ENCODE measurements at places on chromosomes 16 and 17.

DNA sequence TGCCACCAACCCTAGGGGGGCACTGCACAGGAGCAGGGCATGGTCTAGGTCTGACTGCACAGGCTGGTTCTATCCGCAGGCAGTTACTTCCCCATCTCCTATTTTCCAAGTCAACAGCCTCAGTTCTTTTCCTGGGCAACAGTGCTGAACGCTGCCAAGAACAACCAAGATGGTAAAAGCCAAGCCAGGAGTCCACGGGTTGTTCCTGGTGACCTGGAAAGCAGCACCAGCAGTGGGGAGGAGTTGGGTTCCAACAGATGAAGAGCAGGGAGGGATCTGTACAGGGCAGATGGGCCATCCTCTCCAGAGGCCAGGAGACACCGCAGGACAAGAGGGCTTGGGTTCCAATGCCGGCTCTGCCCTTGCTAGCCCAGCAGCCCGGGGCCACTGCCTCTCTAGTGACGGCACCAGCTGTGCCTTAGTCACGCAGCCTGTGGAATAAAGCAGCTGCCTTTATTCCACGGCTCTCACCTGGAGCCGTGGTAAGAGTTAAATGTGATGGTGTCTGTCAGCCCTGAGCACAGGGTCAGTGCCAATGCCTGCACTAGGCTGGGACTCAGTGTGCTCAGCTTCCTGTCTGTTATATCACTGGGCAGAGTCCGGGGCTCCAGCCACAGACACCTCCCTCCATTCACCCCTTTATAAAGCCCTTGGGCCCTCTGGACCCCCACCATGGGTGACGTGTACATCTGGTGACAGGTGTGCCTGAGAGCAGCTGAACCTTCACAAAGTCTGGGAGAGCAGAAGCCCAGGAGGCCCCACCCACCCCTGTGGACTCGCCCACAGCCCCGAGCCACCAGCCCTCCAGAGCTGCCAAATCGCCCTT lies 44.9 kb downstream of the MARF1 start:
- no peak for DNase-seq

DNA sequence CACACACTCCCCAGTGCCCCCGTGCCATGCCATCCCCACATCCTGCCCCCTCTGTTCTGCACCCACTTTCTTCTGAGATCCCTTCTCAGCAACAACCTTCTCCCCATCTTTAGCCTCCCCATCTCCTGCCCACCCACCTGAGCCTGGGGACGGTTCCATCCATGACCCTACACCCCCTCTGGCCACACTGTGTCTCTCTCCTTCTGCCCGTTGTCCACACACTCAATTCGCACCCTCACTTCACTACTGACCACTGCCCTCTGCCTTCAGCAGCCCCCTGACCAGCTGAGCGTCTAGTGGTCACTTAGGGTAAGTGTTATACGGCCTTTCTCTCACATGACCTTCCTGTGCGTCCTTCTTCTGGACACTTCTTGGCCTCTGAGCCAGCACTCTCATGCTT lies 6.1 kb downstream of the ARHGAP27 start:
- DNase-seq = no peak

GRCh38 chr16:24102209-24102660 lies 153.9 kb upstream of the CACNG3 start:
- no peak for DNase-seq

DNA sequence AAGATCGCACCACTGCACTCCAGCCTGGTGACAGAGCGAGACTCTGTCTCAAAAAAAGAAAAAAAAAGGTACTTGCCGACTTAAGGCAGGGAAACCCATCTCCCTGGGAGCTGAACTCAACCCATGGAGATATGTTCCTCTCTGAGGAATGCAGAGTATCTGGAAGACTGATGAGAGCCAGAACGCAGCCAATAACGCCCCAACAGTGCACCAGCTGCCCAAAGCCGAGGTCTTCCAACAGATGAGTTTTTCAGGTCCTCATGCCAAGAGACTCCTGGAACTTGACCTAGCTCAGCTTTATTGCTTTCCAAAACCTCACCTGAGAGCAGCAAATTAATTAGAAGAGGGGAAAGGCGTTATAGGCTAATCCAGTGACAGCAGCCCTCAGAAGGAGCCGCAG lies 9.4 kb downstream of the ELAC2 start:
- DNase-seq = no peak

GRCh38 chr17:57048096-57048495 lies 37.0 kb upstream of the AKAP1 start:
- no peak for DNase-seq

- no peak for DNase-seq
These were observed 781 bp downstream of the RSKR start for GRCh38 chr17:28612936-28613872.

- no peak for DNase-seq
These were observed 14.2 kb upstream of the TMEM11 start for GRCh38 chr17:21228111-21228510.

DNA sequence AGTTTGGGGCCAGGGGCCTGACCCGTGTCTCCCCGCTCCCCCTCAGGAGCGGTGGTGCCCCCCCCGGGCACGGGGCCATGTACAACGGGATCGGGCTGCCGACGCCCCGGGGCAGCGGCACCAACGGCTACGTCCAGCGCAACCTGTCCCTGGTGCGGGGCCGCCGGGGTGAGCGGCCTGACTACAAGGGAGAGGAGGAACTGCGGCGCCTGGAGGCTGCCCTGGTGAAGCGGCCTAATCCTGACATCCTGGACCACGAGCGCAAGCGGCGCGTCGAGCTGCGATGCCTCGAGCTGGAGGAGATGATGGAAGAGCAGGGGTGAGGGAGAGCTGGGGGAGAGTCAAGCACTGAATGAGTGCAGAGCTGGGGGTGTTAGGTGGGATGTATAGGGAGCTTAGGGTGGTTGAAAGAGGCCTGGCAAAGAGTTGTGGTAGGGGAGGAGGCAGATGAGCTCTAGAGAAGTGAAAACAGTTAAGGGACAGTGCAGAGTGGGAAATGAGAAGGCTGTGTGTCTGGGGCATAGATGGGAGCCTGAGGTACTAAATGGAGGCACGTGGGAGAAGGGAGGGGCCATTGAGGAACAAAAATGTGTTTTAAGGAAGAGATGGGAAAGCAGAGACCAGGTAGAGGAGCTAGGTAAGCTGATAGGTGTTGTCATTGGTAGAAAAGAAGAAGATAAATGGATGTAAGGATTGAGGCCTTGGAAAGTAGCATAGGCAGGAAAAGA lies 4.0 kb downstream of the SRRM2 start:
- no peak for DNase-seq

- no peak for DNase-seq
These were observed 35.7 kb downstream of the PECAM1 start for GRCh38 chr17:64354824-64355535.

- no peak for DNase-seq
These were observed 62.6 kb downstream of the PLCG2 start for GRCh38 chr16:81841722-81842121.

DNA sequence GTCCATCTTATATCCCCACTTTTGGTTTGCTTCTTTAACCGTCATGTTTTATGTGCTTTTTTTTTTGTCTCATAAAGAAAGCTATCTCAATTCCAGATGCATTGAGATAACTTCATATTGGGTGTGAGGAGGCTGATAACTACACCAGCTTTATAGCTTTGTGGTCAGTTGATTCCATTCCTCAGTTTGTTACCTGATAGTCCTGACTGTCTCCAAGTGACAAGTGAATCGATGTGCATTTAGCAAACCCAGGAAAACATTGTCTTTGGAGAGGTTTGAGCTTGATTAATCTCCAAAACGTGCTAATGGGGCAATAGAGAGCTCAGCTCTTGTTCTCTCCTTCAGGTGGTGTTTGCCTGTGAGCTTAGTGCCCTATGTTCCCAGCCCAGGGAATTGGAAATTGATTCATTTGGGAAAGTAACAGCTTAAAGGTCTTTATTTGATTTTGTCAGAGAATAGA lies 22.7 kb downstream of the HS3ST3B1 start:
- DNase-seq = no peak

GRCh38 chr16:58040945-58041627 lies 15.5 kb downstream of the MMP15 start:
- no peak for DNase-seq

DNA sequence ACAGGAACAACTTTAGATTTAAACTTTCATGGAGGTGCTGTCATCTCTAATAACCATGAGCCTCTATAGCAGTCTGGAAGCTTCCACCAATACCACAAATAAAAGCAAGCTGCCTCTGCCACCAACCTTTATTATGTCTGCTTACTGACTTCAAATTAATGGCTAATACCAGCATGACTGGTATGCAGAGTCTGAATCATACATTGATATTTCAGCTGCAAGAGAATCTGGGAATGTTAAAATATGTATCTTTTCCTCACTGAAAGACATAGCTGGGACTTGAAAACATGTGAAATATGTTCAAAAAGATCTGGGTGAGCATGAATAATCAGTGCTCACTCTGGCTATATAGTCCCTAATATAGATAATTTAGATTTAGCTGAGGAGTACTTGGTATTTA lies 488.6 kb downstream of the CDH8 start:
- no peak for DNase-seq

- no peak for DNase-seq
These were observed 131.6 kb upstream of the PLCG2 start for GRCh38 chr16:81647527-81647926.

DNA sequence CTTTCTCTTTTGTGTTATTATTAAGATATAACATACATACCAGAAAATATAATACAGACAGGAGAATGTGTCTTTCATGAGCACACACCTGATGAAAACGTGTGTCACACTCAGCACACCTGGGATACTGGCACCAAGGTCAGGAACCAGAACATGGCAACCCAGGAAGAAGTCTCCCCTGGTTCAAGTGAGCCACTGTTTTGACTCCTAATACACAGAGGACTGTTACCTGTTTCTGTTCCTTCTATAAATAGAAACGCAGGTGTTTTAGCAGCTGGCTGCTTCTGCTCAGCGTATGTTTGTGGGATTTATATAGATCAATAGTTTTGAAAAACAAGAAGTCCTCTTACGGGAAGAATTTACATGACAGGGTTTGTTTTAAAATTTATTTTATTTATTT lies 3.5 kb downstream of the SEC14L1 start:
- DNase-seq = no peak

DNA sequence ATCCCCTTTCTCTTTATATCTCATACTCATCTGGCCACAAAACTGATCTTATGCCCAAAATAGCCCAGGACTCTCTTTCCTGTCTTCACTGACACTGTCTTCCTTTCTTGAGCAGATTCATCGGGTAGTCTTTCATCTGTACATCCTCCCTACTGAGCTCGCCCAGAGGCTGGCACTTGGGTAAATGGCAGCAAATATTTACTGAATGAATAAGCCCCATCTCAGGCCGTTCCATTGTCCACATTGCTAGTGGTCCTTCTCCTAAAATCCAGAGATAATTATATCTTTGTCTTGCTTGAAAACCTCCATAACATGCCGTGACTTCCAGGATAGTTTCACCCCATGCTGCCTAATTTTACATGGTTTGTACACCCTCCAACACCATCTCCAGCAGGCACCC lies 158.1 kb upstream of the SDK2 start:
- no peak for DNase-seq

- DNase-seq = no peak
These were observed 119.9 kb upstream of the TMEM97 start for GRCh38 chr17:28199115-28199514.

- no peak for DNase-seq
These were observed 5.1 kb downstream of the TSPOAP1 start for GRCh38 chr17:58323366-58324055.

DNA sequence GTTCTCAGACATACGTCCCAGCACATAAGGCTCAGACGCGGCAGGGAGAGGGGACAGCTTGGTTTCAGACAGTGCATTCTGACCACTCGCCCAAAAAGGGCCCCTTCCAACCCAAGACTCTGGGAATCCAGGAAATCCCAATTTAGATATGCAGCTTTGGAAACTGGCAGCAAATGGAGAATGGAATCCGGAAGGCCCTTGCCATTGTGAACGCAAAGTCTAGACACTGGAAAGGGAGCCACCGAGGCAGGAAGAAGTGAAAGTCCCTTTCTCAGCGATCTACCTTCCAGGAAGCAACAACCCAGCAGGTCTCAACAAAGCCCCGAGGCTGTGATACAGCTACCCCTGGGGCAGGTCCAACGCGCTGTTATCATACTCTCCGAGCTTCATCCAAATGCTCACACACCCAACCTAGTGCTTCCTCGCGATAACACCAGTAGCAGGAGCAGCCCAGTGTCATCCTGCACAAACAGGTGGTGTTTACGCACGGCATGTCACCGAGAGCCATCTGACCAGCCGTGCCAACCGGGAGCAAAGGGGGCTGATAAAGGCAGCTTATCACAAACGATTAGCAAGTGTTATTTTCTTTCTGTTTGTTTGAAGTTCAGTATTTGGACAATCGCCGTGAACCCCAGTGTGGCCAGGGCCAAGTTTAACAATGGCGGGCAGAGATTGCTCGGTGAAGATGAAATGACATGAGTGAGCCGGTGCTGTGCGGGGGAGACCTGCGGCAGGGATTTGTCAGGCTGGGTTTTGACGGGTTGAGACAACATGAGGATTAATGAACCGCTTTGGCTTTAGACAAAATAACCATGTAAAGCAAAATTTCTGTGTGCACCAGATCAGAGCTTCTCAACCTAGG lies 240.6 kb downstream of the FOXL1 start:
- DNase-seq = no peak

GRCh38 chr17:74757502-74757901 lies 9.1 kb downstream of the NHERF1 start:
- DNase-seq = no peak

- no peak for DNase-seq
These were observed 2.3 kb downstream of the IL17C start for GRCh38 chr16:88640498-88641247.

All from stimulated activated CD4-positive, alpha-beta T cell treated with anti-CD3 and anti-CD28 coated beads, Interleukin-15, amount 100 ng/mL, for 48 hours (primary cell).